Stimulated activated CD8-positive, alpha-beta memory T cell treated with anti-CD3 and anti-CD28 coated beads, Interleukin-15, amount 100 ng/mL, for 1 hour (primary cell): ENCODE measurements at places on chromosomes 1 and 21.

DNA sequence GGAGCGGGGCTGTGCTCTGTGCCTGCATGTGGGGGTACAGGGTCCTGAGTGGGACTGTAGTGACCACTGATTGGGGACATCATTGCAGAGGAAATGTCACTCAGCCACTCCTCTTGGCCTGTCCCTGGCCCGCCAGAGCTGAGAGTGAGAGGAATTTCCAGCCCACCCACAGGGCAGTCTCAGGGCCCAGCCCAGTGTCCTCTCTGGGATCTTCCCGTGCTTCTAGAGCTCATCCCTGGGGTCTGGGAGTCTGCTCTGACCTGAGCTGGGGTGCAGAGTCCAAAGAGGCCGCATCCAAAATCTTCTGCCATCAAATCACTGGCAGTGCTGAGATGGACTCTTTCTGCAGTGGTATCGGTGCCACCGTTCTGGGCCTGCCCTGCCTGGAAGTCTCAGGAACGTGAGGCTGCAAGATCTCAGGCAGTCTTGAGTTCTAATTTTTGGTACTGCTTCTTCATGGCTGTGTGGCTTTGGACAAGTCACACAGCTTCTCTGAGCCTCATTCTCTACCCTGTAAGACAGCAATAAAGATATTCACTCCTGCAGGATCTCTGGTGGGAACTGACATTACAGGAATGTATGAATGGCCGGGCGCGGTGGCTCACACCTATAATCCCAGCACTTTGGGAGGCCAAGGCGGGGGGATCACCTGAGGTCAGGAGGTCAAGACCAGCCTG, 100.8 kb upstream of the TARDBP start:
- no peak for DNase-seq

DNA sequence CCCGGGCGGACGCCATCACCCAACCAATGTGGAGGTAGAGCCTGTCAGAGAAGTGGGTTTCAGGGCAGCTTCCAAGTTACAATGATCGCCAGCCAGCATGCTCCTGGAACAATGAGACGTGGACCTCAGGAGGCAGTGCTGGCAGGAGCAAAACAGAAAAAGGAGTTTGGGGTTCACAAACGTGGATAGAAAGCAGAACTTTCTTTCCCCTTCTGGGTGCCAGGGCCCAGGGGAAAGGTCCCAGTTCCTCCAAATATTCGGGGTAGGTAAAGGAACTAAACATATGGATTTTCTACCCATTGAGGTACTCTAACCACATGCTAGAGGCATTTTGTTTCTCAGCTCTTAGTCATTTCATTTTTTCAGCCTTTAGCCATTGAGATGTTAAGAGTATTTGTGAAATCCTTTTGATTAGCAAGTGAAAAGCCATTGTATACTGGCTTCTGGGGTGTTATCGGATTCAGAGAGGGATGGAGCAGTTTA, 488.4 kb upstream of the ADGRL2 start:
- DNase-seq, result no peak

GRCh38 chr1:59443310-59443709, 146.4 kb downstream of the FGGY start:
- DNase-seq, result no peak

- no peak for DNase-seq
Observed at GRCh38 chr1:233261206-233261605, 34.3 kb downstream of the PCNX2 start.

- no peak for DNase-seq
Observed at GRCh38 chr1:71039661-71040262, 7.9 kb downstream of the PTGER3 start.
